ENCODE measurements at places on chromosomes 5 and 9.

- DNase-seq: no peak
These were observed 66.1 kb upstream of the ADRA1B start for GRCh38 chr5:159850160-159850559.

- DNase-seq: no peak
These were observed 165.3 kb upstream of the SLC27A6 start for GRCh38 chr5:128799945-128800344.

- no peak for DNase-seq
These were observed 84.6 kb downstream of the ANKRD55 start for GRCh38 chr5:56148453-56148971.

- no peak for DNase-seq
These were observed 278.7 kb downstream of the DENND1A start for GRCh38 chr9:123651273-123651672.

GRCh38 chr9:121105531-121105930 is 30.8 kb downstream of the CNTRL start:
- peak; percentile 74 for DNase-seq

DNA sequence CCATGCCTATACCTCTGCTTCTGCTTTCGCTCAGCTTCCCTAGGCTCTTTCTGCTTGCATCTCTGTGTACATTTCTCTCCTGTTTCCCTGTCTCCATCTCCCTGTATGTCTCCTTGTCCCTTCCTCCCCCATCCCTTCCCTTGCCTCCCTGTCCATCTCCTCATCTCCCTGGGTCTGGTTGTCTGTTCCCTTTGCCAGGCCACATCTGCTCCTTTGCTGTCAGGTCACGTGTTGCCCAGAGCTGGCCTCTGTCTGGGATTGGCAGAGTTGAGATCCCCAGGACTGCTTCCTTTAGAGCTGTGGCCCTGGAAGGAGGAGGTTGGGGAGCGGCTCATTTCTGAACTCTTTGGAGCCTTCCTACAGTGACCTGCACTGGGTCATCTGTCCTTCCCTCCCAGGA is 31.8 kb upstream of the PTGS1 start:
- no peak for DNase-seq

DNA sequence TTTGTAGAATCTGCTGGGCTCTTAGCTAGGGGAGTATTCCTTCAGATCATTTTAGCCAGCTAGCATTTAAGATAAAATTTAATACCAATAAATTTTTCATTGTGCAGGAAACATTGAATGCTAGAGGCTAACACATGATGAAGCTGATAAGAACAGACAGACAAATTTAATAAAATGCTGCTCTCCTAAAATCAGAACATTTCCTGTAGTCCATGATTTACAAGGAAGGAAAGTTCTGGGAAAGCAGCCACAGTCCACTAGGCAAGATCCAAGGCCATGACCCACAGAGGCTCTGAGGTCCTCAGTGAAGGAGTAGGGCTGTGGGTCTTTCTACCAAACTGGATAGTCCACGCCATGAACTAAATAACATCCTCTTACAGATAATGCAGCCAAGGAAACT is 253.0 kb downstream of the ICE1 start:
- no peak for DNase-seq

- no peak for DNase-seq
These were observed 286.9 kb upstream of the TARS1 start for GRCh38 chr5:33153831-33154230.

DNA sequence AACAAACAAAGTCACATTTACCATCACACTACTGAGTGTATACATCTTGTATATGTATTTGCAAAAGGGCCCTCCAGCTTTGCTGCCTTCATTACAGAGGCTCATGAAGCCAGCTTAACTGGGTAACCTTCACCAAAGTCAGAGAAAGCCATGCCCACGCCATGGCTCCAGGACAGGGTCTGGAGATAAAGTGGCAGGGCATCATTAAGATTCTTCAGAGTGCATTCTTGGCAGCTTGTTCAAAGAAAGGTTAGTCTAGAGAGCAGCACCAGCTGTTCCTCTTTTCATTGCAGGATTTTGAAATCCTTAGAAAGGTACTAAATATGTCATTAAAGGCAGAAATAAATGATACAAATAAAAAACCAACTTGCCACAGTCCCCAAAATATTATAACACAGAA is 333.2 kb downstream of the NDUFS4 start:
- no peak for DNase-seq

DNA sequence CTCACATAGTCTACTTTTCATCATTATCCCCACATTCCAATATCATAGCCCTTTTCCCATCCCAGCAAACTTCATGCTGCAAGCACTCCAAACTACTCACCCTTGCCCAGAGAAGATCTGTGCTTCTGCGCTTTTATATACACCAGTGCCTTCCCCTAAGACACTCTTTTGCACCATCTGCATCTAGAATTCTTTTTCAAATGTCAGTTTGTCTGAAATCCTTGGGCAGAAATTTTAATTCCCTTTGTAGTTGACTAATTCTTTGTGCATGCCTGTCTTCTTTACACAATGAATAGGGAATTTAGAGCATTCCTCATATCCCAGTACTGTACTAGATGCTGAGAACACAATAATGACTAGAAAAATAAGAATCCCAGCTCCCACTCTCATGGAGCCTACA is 298.9 kb downstream of the KCNN2 start:
- no peak for DNase-seq

DNA sequence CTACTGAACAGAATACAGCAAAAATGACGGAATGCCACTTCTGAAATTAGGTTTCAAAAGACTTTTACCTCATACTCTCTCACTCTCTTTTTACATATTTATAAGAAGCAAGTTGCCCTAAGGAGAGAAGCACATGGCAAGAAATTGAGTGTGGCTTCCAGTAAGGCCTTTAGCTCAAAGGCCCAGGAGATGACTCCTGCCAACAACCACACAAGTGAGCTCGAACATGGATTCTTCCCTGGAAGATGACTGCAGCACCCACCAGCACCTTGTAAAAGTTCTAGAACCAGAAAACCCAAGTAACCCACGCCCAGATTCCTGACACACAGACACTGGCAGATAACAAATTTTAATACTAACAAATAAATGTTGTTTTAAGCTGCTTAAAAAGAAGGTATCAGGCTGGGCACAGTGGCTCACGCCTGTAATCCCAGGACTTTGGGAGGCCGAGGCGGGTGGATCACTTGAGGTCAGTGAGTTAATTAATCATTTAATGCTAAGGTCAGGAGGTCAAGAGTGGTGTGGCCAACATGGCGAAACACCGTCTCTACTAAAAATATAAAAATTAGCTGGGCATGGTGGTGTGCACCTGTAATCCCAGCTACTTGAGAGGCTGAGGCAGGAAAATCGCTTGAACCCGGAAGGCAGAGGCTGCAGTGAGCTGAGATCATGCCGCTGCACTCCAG is 17.0 kb downstream of the PTBP3 start:
- DNase-seq: peak; percentile 49

DNA sequence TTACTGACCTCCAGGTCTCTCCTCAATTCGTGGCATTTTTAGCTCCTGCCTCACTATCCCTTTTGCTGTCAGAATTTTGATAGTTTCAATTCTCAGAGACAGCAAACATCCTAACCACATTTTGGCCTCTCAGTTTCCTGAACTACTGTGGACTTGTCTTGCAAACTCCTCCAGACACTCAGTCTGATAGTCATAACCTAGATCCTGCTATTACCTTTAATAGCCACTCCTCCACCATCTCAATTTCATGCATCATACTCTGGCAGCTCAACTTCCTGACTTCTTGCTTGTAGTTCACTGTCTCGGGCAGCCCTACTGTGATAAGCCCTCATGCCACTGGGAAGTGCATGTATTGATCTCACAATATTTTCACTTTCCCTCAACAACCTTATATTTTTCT is 481.8 kb upstream of the CDH18 start:
- no peak for DNase-seq

DNA sequence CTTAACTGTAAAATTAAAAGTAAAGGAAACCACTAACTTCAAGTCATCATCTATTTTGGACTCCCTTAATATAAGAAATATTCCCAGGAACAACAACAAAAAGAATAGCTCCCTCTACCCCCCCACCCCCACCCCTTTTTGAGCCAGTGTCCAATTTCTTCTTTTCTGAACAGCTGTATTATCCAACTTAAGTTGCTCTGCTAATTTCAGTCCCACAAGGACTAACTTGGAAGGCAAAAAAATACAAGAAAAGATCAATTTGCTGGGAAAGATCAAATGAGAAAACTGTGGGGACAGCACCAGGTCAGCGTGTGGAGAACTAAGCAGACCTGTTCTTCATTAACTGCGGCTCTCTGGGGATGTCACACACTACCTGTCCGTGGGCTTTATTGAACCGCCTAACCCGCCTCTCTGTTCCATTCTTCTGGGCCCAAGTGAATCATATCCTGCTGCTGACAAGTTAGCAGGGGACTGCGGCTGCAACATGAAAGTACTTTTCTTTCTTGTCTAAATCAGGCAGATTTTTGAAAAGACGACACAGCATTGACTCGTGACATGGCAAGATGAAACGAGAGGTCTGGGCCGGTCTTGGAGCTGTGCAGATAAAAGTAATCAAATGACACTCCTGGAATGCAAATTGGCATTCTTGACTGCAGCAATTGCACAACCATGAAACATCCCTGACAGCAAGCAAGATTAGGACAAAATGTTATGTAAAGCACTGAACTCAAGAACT is 2.7 kb downstream of the BNC2 start:
- DNase-seq: no peak

DNA sequence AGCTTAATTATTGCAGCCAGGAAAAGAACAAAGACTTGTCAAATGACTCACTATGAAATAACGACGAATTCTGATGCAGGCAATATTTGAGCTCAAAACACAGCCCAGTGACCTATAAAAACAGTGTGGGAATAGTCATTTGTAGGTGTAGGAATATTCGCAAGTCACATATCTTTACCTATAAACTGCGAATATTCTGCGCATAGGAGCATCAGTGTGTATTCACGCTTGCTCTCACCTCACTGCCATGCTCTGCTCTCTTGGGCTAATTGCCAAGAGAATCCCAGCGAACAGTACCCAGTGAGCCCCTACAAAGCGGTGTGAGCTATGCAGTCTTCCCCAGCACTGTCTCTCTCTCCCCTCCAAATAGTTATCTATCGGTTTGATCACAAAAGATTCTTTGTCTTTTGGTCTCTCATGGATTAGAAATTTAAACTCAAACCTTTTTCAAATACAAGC is 74.2 kb downstream of the ST8SIA4 start:
- DNase-seq: no peak

- no peak for DNase-seq
These were observed 20.4 kb downstream of the NR5A1 start for GRCh38 chr9:124486778-124487259.

- no peak for DNase-seq
These were observed 105.3 kb upstream of the NFIB start for GRCh38 chr9:14418941-14419937.

GRCh38 chr5:159337016-159337955 is 7.0 kb upstream of the IL12B start:
- peak; percentile 62 for DNase-seq

GRCh38 chr9:124449381-124450151 is 685 bp upstream of the ADGRD2 start:
- no peak for DNase-seq

GRCh38 chr5:180487556-180487955 is 6.6 kb upstream of the CNOT6 start:
- DNase-seq: no peak

- DNase-seq: peak; percentile 88
These were observed 79.0 kb downstream of the AK8 start for GRCh38 chr9:132798817-132799790.

GRCh38 chr5:140423609-140424008 is 22.0 kb downstream of the ANKHD1 start:
- no peak for DNase-seq

DNA sequence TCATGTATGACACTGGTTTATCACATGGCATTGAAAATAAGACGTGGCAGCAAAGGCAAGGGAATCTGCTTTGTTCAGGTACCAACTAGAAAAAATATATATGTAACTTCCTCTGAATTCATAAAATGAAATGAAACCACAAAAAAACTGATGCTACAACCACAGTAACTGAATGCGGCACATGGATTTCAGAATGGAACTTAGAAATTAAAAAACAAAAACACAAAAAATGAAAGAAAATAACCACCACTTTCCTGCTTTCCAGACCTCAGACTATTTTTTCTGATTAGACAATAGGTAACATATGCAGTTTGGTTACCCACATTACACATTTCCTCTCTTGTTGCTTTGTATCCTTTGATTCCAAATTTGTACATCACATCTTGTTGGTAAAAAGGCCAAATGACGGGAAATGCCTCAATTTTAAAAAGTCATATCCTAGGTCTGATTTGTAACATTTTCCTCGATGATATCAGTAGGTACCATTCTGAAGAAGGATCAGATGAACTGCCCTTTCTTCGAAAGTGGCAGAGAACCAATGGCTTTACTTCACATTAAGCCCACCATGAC is 18.1 kb upstream of the PDCL start:
- DNase-seq: no peak

DNA sequence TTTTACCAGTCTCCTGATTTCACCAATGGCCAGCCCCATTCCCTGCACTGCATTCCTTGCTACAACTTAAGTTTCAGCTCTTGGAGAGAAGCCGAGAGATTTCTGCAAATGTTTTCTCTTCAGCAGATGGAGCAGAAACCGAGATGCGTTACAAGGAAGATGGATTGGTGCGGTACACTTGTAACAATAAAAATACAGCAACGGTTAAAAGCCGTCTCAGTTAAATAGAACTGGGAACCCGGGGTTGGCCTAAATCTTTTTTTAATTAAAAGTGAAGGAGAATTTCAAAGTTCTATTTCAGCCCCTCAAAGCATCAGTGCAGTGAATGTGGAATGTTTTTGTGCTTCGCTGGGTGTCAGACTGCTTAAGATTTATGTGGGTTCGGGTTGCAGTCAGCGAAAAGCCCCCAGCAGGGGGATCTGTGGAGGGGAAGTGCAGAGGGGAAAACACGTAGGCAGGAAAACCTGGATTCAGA is 19.8 kb downstream of the BRINP1 start:
- DNase-seq: no peak

DNA sequence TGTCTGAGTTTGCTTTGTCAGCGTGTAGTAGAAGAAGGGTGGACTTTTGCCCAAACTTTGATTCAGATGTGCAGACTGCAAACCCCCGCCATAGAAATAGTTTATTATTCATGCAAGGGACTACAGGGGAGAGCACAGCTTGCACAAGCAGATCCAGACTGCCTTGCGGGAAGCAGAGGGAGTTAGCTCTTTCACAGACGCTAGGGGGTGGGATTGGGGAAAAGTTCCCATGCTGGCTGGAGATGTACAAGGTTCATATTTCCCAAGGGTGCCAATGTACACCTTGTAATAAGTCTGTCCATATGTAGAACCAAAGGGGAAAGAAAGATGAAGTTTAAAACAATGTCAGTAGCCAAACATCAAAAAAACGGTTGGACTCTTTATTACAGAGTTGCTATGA is 749.7 kb upstream of the COX7C start:
- no peak for DNase-seq

DNA sequence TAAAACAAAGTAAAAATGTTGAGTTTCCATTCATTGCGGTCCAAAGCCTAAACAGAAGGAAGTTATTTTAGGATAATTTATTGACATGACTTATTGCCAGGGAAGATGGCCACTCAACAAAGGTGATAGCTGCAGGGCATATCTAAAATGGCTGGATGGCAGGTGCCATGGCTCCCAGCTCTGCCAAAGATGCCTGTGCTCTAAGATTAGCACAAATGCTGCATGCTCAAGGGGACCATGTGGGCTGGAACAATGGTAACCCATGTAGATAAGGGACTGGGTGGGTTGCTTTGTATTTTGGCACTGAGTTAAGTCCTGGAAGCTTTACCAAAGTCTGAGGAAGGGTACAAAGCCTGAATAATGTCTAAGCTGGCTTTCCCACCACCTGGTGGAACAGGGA is 95.5 kb upstream of the IFNK start:
- no peak for DNase-seq

Data from GF-D8 (cell line).